Right kidney (tissue), 9 donors: ENCODE measurements at places on chromosomes 3 and 15.

DNA sequence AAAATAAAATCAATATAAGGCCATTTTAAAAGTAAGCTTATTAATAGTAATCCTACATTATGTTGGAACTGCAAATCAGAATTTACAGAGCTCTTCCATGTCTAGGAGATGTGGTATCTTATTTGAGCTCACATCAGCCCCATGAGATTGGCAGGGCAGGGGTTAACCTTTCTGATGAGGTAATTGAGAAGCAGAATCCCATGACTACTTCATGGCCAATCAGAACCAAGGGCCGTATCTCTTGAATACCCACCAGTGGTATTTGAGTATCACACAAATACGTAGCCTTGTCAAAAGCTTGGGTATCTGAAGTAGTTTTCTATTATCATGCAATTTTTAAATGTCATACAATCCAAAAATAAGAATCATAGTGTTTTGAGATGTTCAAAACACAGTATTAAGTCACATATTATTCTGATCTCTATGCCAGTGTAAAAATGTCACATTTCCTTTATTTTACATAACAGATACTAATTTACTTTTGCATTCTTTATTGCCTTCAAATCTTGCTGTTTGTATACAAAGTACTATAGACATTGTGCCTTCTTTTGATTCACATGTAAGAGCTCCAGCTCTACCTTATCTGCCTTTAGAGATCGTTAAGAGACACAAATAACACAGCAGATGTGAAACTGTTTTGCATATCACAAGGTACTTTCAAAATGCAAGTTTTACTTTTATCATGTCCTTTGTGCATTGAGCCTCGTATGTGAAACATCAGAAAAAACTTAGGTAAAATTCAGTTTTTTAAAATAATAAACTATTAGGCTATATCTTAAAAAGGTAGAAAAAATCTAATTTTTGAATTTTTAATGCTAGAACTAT is 251.7 kb upstream of the GOLGA6L4 start:
- no peak for DNase-seq

DNA sequence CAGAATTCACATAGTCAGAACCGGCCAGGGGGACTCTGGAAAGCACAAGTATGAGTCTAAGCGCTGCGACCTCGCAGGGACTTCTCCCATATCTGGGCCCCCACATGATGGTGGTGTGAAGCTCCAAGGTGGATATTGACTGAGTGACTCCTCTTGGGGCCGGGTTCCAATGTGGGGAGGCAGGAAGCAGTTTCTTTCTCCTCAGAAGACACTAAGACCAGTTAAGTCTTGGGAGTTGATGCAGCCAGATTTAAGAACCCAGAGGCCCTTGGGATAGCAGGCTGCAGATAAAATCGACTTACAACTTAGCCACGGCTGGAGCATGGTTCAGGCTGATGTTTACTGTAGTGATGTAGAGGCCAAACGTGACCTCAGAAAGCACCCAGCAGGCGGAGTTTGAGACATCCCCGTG is 55.4 kb upstream of the KLF13 start:
- no peak for DNase-seq

DNA sequence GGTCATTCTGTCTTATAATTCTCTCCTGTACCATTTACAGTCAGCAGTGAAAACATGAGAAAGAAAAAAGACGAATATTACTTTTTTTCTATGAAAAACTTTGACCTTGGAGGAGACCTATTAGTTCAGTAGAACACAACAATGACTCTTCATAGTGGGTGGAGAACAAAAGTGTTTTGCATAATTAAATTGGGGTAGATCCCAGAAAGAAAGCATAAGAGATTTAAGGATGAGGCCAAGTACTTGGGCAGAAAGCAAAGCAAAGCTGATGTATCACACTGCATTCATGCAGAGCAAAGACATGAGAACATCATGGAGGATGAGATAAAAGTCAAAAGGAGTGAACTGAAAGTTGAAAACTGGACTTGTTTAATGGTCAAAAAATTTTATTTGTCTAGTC is 1273.4 kb downstream of the ROBO2 start:
- no peak for DNase-seq

DNA sequence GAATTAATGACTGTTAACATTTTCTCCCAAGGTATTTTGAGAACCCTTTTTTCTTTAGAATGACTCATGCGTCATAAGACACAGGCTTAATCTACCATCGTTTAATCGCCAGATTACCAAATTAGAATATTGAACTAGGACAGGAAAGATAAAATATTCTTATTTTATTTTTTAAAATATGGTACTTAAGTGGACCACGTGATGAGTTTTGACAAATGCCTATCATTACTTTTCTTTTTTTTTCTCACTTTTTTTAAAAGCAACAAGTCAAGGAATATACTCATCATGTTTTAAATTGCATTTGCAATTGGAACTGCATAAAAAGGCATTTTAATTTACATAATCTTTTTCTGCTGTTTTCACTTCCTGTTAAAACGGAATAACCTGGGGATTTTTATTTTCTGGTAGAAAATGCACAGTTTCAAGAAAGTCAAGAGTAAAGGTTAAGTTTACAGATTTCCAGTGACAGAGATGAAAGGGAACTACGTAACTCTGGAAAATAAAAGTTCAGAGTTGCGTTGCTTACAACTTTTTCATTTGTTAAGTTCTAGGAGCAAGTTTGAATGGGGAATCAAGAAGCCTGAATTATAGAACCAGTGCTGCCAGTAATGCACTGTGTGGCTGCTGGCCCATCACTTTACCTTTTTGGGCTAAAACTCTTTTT is 23.6 kb downstream of the SIAH2 start:
- no peak for DNase-seq

DNA sequence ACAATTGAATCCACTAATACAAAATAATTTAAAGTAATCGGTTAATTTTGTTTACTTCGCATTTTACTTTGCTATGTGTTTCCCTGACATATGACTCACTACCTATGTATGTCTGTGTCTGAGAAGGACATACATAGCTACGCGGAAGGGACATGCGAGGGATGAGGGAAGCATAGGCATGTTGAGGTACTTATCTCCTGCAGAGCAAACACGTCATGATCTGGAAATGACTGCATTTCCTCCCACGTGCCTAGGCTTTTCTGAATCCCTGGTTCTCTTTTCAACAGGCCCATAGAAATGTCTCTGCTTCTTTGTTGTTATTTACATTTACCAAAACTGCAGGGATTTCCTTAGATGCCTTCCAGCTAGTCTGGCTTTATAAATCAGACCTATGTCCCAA is 27.5 kb downstream of the ALCAM start:
- DNase-seq = no peak

DNA sequence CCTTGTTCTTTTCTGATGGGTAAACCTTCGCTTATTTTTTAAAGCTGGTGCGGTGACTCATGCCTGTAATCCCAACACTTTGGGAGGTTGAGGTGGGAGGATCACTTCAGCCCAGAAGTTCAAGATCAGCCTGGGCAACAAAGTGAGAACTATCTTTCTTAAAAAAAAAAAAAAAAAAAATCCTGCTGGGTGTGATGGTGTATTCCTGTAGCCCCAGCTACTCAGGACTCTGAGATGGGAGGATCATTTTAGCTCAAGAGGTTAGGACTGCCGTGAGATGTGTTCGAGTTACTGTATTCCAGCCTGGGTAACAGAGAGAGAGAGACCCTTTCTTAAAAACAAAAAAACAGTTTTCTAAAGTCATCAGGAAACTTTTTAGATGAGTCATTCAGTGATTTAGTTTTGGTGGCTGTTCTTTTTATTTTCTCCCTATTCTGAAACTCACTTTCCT is 37.7 kb downstream of the SLMAP start:
- no peak for DNase-seq

DNA sequence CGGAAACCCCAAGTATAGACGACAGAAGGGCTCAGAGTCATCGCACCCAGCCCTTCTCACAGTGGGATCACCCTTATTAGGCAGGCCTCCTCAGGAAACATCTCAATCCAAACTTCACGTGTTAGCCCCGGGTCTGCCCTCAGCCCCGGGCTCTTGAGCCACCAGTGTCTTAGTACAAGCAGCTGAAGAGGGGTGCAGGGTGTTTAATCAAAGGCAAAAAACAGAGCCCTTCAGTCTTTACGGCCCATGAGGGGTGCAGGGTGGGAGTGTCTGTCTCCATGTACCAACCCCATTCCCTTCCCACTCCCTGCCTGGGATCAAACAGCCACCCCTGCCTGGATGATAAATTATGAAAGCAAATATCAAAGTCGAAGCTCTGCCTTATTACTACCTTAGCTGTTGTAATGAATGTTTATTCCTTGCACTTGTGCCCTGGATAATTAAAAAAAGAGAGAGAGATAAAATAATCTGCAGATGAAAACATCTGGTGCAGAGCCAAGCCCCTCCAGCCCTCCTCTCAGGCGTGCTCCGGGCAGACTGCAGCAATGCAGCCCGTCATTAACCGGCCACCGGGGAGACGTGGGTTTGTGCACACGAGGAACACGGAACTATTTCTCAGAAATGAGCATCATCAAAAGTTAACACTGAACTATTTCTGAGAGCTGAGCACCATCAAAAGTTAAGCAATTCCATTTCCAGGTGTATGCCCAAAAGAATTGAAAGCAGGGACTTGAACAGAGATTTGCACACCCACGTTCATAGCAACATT is 64.5 kb downstream of the ADAMTS17 start:
- no peak for DNase-seq

- no peak for DNase-seq
Measured at GRCh38 chr15:38482572-38482971, 28.6 kb downstream of the FAM98B start.

GRCh38 chr15:31158858-31159569 is 57.5 kb upstream of the TRPM1 start:
- no peak for DNase-seq

GRCh38 chr3:49498648-49499047 is 28.6 kb downstream of the DAG1 start:
- no peak for DNase-seq

- no peak for DNase-seq
Measured at GRCh38 chr15:78394981-78395616, 42.9 kb upstream of the IREB2 start.

DNA sequence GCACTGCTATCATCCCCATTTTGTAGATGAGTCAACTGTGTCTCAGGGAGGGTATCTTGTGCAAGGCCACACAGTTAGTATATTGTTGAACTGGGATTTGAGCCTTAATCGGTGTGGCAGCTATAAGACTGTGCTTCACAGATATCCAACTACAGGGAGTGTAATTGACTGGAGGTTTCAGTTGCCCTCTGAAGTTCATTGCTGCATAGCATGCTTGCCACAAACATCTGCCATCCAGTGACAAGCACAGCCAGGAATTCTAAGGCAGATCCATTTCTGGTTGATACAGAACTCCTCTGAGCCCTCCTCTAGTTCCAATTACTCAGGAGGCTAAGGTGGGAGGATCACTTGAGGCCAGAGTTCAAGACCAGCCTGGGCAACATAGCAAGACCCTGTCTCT is 16.4 kb downstream of the FSD2 start:
- no peak for DNase-seq

- no peak for DNase-seq
Measured at GRCh38 chr3:64110071-64110470, 86.8 kb upstream of the PSMD6 start.

GRCh38 chr15:64521726-64522164 is 61.4 kb downstream of the ZNF609 start:
- DNase-seq = no peak

DNA sequence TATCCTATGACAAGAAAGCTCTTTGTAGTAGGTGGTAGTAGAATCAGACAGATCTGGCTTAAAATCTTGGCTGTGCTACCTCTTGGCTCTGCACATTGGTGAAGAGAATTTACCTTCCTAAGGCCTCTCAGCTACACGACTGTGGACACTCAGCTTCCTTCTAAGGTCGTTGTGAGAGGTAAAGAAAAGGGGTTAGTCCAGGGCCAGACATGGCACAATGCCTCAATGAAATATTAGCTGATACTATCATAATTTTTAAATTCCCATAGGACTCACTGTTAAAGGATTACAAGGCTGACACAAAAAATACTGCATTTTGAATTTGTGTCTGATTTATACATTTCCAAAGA is 80.4 kb downstream of the IGF1R start:
- DNase-seq = no peak

DNA sequence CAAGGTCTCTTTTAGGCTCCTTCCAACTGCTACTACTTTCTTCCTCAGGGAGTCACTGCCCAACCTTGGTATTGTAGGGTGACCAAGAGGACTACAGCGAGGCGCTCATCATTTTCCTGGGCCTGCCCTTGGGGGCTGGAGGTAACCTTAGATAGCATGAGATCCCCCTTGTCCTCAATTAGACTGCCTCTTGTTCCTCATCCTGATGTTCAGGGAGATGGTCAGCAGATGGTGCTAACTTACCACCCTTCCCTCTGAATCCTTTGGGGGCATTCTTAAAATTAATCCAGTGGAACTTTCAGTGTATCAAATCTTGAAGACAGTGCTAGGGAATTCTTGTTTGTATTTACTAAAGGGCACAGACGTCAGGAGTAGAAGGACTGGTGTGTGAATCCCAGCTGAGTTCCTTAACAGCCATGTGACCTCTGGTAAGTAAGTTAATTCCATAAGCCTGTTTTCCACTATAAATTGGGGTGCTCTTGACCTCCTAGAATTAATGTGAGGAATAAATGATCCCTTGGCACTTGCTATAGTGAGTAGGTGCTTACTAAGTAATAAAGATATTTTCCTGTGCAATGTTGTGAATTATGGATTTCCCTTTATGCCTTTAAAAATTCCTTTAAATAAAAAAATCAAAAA is 4.1 kb upstream of the CLPX start:
- DNase-seq = peak; percentile 55

GRCh38 chr3:53606793-53607192 is 112.4 kb downstream of the CACNA1D start:
- no peak for DNase-seq

DNA sequence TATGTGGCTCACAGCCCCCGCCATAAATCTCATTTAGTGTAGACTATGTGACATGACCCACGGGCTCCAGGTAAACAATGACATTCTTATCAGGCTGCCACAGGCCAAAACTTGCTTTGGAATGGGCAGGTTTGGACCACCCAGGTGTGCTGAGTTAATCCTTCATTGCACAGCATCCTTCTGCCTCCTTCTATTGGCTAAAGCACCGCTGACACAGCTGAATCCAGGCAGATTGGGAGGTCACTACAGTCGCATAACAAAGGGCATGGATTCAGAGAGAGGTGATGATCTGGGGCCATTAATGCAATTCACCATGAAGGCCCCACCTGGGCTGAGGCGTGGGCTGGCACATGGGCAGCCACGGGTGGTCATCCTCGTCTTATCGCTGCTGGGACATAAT is 47.8 kb upstream of the GALNT15 start:
- no peak for DNase-seq

GRCh38 chr3:27356976-27357375 is 12.2 kb downstream of the NEK10 start:
- no peak for DNase-seq

- no peak for DNase-seq
Measured at GRCh38 chr3:196916221-196916620, 26.1 kb downstream of the NCBP2 start.
